ENCODE measurements at places on chromosomes 5 and 9.

GRCh38 chr5:132871459-132872284, 1.8 kb upstream of the LEAP2 start:
- no peak for DNase-seq

GRCh38 chr9:17900606-17901005, 321.7 kb downstream of the SH3GL2 start:
- no peak for DNase-seq

DNA sequence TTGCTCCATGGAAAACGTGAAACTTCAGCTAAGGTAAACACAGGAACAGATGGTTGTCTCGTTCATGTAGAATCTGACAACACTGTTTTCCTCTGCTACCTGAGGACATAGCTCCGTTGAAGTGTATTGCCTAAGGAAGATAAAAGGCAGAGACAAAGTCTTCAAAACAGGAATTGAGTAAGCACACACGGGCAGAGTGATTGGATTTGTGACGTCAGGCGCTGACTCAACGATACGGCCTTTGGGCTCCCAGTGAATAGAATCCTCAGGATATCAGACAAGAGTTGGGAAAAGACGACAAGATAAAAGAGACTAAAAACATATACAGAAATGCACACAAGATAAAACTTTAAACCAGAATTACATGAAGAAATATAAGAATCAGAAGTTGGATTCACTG, 787.1 kb upstream of the CTNND2 start:
- DNase-seq, result no peak

DNA sequence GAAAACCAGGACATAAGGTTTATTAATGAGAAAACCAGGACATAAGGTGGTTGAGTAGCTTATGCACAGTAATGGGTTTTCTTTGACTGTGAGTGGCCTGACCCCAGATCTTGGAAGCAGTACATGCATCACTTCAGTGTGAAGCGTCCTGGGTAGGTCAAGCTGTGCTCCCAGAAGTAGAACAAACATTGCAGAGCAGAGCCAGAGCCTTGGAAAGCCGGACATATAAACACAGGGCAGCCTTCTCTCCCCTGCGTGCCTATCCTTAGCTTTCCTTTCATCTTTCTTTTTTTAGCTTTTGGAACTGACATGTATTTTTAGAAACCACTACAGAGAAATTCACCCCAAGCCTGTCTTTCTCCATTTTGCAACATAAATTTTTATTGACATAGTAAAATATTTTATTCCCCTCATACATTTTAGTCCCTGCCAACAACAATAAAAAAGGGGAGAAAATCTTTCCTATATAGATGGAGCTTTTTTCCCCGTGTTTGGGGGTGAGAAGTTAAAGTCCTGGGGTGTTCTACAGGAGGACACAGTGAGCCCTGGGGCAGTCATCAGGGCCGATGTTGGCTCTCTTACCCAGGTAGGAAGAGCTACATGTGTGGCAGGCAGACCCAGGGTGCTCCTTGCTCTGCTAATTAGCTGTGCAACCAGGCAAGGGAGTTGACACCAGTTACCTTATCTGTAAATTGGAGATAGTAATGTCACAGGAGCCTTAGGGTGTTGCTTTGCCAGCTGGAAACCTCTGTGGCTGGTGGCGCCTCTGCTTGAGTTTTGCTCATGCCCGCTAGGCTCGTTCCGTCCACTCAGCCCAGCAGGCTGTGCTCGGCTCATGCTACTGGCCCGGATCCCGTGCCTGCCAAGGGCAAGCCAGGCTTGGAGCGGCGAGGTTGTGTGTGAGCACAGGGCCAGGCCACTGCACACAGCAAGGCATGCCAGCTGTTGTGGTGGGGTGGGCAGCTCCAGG, 389.6 kb downstream of the KDM4C start:
- DNase-seq, result no peak

GRCh38 chr5:45089870-45090269, 281.1 kb downstream of the MRPS30 start:
- DNase-seq, result no peak

GRCh38 chr9:99031319-99031718, 73.6 kb upstream of the TGFBR1 start:
- no peak for DNase-seq

GRCh38 chr5:126015235-126016181, 407.7 kb upstream of the GRAMD2B start:
- no peak for DNase-seq

- DNase-seq, result peak; percentile 88
These were observed 83.6 kb upstream of the TNFSF8 start for GRCh38 chr9:115013998-115014397.

DNA sequence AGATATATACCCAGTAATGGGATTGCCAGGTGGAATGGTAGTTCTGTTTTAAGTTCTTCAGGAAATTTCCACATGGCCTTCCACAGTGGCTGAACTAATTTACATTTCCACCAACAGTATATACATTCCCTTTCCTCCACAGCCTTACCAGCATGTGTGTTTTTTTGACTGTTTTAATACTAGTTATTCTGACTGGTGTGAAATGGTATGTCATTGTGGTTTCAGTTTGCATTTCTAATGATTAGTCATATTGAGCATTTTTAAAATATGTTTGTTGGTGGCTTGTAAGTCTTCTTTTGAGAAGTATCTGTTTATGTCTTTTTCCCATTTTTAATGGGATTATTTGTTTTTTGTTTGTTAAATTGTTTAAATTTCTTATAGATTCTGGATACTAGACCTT, 208.9 kb downstream of the CFAP90 start:
- no peak for DNase-seq

DNA sequence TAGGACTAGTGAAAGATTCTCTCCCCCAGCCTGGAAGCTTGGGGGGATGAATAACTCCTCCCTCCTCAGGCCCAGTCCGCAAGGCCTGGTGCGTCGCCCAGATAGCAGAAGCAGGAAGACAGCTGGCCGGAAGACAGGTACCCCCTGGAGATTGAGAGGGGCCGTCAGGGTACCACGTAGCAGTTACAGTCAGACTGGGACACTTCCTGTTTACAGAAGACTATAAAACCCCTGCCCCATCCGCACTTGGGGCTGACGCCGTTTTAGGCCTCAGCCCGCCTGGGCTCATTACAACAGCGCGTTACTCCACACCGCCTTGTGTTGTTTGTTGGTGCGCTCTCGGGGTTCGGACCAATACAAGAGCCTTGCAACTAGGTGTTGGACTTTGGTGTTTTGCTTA, 15.4 kb downstream of the SEMA6A start:
- DNase-seq, result no peak

- peak; percentile 35 for DNase-seq
These were observed 27.7 kb downstream of the PTCD2 start for GRCh38 chr5:72347801-72348308.

DNA sequence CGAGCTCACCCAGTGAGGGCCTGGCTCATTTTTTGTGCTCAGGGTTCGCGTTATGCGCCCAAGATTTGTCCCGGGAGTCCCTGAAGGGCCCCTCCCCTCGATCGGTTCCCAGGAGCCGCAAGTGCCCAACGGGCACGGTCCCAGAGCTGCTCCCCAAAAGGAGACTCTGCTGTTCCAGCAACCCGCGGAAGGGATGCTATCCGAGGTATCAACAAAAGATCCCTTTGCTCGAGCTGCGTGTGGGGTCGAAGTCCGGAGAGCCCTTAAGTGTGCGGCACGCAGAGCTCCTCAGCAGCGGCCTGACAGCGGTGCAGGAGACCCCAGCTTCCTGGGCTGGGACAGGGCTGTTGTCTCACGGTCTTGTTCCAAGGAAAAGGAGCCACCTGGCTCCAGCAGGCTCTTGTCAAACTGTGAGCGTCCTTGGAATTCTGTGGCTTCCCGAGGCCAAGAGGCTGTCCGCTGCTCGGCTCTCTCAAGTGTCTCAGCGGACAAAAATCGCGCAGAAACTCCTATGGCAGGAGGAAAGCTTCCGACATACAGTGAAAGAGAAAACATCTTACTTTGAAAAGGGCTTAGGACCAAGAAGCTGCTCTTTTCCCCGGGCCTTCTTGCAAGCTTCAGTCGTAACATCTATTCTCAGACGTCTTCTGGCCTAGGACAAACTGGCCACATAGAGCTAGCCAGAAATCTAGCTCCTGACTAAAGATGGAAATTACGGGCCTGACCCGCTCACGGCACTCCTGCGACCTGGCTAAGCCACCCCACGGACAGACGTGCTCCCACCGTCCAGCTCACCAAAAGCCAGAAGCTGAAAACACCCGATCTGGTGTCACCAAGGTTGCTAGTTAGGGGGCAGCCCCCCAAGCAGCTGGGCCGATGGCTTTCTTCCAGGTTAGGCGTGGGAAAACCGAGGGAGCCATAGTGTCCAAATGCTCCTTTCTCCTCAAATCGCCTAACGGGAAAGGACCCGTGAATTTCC, 2.6 kb upstream of the FOXB2 start:
- no peak for DNase-seq

GRCh38 chr9:7169717-7170389, 412.1 kb downstream of the KDM4C start:
- DNase-seq, result no peak

DNA sequence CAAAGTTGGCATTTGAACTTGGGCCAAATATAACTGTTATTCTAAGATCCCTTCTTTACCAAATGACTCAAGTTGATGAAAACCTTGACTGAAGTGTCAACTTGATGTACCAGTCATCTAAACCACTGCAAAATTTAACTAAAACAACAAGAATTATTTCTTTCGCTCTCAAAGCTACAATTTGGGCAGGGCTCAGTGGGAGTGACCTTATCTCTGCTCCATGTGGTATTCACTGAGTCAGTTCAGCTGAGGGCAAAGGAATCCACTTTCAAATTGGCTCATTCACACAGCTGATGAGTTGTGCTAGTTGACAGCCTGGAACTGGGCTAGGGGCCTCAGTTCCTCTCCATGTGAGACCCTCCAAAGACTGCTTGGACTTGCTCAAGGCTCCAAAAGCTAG, 166.3 kb downstream of the RORB start:
- DNase-seq, result no peak

- peak; percentile 30 for DNase-seq
These were observed 46.0 kb downstream of the CRB2 start for GRCh38 chr9:123401879-123402513.

- no peak for DNase-seq
These were observed 287.4 kb upstream of the ARRDC3 start for GRCh38 chr5:91670563-91670962.

GRCh38 chr5:6362846-6363245, 15.5 kb downstream of the MED10 start:
- no peak for DNase-seq

GRCh38 chr9:89604729-89605464, at the start of gene GADD45G:
Gene GADD45G (plus strand): TSS chr9:89605012. CDS start chr9:89605122, 110 bp downstream.
- DNase-seq, result peak; percentile 94

DNA sequence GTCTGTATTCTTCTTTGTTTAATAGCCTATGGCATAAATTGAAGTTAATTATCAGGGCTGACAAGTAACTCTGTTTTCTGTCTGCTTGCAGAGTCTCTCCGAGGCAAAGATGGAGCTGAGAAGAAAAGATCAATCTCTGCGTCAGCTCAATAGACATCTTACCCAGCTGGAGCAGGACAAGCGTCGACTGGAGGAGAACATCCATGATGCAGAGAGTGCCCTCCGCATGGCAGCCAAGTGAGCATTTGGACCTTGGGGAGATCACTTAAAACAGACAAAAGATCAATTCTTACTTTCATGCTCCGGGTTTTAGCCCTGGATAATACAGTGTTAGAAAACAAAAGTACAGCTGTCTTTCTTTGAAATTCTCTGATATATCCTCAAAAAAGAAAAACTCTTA, 293.8 kb downstream of the CCDC171 start:
- no peak for DNase-seq

DNA sequence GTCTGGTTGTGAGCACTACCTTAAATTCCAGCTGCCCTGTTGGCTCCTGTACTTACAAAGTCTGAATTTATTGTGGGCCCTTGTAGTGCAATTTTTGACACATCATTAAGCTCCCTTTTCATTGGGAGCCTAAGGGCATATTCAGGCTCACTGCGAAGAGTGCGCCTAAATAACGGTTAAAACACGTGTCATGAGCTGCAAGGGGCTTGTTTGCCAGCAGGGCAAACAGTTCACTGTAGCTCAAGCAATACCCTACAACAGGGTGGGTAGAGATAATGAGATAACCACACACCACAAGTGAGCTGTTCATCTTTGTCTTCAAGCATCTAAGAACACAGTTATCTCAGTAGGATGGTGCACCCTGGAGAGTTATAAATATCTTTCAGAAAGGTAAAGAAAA, 214.2 kb downstream of the SLF1 start:
- DNase-seq, result no peak

GRCh38 chr5:108472237-108472636, 90.3 kb upstream of the FBXL17 start:
- no peak for DNase-seq

DNA sequence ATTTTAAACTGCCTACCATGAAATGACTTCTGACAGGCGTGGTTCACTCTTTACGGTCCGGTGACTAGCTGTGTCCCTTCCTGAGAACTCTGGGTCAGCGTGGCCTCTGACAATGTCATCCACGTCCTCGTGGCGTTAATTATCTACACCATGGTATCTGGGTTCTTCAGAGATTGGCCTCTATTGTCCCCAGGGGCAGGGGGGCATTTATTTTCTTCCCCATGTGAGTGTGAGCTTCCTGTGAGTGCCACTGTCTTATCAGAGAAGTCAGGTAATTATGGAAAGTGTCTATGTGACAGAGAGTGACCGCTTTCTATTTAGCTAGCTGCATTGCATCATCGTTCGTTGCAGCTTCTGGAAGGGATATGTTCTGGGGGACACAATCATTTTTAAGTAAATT, 77.2 kb downstream of the FBXL7 start:
- no peak for DNase-seq

- DNase-seq, result no peak
These were observed 57.5 kb downstream of the TSPAN17 start for GRCh38 chr5:176704817-176705216.

- no peak for DNase-seq
These were observed 42.3 kb downstream of the SNCAIP start for GRCh38 chr5:122354293-122354692.

DNA sequence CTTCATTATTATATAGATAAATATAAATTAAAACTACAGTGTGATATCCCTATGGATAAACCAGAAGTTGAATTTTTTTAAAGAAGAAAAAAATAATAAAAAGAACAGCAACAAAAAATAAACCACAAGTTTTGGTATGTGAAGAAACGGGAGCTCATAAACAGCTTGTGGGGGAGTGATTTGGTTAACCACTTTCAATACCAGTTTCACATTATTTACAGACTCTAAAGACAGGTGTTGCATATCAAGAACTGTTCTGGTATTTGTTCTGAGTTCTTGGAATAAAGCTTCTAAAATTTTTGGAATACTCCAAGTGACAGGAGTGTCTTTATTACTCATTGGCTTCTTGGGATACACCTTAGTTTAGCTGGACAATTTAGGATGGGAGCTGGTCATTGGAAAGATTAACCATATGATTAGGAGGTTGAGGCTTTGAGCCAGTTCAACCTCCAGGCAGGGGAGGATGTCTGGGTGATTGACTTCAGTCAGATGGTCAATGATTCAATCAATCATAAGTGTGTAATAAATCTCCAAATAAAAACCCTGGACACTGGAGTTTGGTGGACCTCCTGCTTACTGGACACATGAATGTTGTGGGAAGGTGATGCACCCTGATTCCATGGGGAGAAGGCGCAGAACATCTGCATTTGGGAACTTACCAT, 2223.1 kb upstream of the C9orf72 start:
- no peak for DNase-seq

GRCh38 chr5:1416856-1417469, 28.3 kb downstream of the SLC6A3 start:
- DNase-seq, result no peak

GRCh38 chr9:130003943-130004552, 38.9 kb downstream of the FNBP1 start:
- no peak for DNase-seq

GRCh38 chr9:130207241-130207992, 35.2 kb downstream of the NCS1 start:
- no peak for DNase-seq

GRCh38 chr5:126052791-126053190, 370.4 kb upstream of the GRAMD2B start:
- DNase-seq, result no peak

GRCh38 chr5:120516805-120517204, 52.7 kb downstream of the PRR16 start:
- DNase-seq, result no peak
